ENCODE measurements at places on chromosomes 11 and 22.

GRCh38 chr11:113567867-113568544, 92.8 kb upstream of the DRD2 start:
- DNase-seq = no peak

GRCh38 chr11:102306817-102307726, 10.2 kb upstream of the BIRC3 start:
- peak; percentile 24 for DNase-seq

DNA sequence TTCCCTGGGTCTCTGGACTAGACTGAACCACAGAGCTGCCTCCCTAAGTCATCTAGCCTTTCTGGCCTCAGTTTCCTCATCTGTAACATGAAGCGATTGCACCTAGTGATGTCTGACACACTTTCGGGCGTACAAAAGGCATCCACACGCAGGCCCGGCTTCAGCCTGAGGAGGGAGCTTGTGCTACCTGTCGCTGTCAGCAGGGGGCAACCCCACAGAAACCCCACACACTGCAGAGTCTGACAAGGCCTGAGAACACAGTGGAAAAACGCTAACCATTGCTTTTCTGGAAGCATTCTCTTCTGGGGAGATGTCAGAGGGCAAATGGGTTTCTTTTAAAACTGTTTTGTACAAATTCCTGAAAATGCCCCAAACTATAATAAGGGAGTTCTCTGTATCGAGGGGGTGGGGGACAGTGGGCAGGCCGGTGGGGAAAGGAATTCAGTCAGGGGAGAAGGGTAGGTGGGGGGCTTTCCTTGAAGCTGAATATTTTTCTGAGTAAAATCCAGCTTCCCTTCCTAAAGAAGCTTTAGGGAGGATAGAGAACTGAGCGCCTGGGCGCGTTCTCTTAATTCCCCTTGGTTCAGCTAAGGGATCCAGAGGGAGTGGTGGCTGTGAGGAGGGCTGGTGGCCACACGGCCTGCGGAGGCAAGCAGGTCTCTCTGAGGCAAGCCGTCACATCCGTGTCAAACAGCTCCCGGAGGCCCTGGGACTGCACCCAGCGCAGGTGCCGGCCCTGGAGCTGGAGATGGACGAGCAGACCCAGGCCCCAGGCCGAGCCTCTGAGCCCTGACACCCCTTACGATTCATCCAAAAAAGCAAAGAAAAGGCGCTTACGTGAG, 533 bp downstream of the ELF5 start:
- no peak for DNase-seq

GRCh38 chr11:6303661-6304060, 16.6 kb downstream of the CAVIN3 start:
- DNase-seq = peak; percentile 43

- no peak for DNase-seq
Observed at GRCh38 chr22:19626666-19627065, 87.6 kb upstream of the SEPTIN5 start.

DNA sequence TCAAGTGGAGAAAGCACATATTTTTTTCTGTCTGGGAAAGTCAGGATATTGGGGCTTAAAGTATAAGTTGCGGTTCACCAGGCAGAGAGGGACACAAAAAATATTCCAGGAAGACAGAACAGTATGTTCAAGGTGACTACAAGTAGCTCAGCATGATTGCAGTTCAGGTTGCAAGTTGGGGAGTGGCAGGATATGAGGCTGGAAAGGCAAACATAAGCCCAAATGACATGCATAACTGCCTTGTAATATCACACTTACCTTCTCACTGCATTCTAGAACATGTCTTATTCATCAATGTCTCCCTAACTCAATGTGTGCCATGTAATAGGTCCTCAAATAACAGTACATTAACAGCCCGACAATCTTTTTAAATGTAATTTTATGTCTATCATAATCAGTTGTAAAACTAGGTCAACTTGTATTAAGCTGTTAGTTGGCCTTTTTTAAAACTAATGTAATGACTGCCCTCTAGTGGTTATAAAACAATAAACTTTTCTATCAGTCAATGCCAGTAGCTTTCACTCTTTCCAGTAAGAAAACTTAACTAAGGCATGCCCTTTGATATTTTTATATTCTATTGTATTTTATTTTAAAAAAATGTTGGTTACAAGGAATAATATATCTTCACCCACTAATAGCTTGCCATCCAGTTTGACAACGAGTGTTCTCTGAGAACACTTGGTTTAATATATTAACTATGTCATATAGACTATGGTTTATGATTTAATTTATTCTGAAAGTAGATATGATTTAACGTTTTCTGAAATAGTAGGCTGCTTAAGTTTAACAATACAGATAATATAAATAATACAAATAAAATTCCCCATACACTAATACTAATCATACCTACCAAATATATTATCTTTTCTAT, 39.4 kb upstream of the CFAP300 start:
- DNase-seq = peak; percentile 76

GRCh38 chr11:8838248-8838647, 72.7 kb upstream of the AKIP1 start:
- no peak for DNase-seq

- DNase-seq = no peak
Observed at GRCh38 chr11:112811783-112812182, 149.4 kb upstream of the NCAM1 start.

- no peak for DNase-seq
Observed at GRCh38 chr11:26580929-26581328, 8.9 kb upstream of the MUC15 start.

DNA sequence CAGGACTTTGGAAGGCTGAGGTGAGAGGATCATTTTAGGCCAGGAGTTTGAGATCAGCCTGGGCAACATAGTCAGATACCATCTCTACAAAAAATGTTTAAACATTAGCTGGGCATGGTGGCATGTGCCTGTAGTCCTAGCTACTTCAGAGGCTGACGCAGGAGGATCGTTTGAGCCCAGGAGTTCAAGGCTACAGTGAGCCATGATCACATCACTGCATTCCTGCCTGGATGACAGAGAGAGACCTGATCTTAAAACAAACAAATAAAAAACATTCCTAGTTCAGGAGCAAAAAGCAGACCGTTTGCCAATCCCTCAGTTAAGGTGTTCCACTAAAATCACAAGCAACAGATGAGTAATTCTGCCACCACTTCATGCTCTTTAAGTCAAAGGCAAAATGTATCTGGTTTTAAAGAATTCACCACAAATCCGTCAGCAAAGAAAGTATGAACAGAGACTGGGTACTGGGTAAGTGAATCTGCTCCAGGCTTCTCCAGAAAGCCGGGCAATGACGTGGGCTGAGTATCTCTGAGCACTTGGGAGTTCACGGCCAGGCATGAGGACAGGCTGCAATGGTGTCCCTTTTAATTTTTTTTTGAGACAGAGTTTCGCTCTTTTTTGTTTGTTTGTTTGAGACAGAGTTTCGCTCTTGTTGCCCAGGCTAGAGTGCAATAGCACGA, 19.5 kb downstream of the CLTCL1 start:
- DNase-seq = no peak

- no peak for DNase-seq
Observed at GRCh38 chr11:14902650-14903350, 10.8 kb upstream of the CYP2R1 start.

DNA sequence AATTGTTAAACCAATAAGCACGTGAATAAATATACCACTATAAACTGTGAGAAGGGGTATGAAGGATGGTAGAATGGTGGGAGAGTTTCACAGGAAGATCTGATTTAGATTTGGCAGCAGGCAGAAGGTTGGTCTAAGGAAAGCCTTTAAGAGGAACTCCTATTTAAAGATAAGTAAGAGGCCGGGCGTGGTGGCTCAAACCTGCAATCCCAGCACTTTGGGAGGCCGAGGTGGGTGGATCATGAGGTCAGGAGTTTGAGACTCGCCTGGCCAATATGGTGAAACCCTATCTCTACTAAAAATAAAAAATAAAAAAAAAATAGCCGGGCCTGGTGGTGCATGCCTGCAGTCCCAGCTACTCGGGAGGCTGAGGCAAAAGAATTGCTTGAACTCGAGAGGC, 45.8 kb upstream of the CXCR5 start:
- DNase-seq = no peak

DNA sequence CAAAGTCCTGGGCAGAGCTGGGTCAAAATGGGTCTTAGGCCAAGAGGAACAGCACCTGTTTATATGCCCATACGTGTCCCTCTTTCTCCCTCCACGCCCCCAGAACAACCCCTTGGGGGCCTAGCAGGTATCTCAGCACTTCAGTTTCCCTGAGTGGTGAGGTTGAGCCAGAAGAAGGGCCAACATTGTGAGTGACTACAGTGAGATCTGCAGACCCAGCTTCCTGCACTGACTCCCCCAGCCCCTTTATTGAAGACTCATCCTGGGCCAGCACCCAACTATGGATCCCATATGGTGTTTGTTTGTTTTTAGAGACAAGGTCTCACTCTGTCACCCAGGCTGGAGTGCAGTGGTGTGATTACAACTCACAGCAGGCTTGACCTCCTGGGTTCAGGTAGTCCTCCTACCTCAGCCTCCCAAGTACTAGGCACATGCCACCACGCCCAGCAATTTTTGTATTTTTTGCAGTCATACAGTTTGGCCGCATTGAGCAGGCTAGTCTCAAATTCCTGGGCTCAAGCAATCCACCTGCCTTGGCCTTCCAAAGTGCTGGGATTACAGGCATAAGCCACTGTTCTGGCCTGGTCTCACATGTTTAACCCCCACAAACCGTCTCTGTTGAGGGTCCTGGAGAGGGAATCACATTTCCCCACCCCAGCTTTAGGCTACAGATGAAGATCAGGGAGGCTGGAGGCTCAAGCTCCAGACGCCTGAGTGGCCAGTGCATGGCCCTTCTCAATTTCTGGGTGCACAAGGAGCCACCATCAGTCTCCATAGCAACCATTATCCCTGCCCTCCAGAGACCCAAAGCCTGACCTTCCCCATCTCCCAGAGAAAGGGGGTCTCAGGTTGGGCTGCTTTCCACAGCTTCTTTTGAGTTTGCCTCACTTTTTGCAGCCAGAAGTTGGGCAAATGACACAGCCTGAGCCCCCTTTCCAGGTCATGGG, 1.7 kb upstream of the LARGE2 start:
- no peak for DNase-seq

- DNase-seq = no peak
Observed at GRCh38 chr22:48320048-48320682, 1507.5 kb downstream of the BRD1 start.

GRCh38 chr22:30434843-30435242, 9.3 kb downstream of the MTFP1 start:
- no peak for DNase-seq

GRCh38 chr11:96061730-96062129, 137.8 kb upstream of the MTMR2 start:
- DNase-seq = no peak

GRCh38 chr22:43726322-43726721, 85.8 kb downstream of the EFCAB6 start:
- peak; percentile 35 for DNase-seq

DNA sequence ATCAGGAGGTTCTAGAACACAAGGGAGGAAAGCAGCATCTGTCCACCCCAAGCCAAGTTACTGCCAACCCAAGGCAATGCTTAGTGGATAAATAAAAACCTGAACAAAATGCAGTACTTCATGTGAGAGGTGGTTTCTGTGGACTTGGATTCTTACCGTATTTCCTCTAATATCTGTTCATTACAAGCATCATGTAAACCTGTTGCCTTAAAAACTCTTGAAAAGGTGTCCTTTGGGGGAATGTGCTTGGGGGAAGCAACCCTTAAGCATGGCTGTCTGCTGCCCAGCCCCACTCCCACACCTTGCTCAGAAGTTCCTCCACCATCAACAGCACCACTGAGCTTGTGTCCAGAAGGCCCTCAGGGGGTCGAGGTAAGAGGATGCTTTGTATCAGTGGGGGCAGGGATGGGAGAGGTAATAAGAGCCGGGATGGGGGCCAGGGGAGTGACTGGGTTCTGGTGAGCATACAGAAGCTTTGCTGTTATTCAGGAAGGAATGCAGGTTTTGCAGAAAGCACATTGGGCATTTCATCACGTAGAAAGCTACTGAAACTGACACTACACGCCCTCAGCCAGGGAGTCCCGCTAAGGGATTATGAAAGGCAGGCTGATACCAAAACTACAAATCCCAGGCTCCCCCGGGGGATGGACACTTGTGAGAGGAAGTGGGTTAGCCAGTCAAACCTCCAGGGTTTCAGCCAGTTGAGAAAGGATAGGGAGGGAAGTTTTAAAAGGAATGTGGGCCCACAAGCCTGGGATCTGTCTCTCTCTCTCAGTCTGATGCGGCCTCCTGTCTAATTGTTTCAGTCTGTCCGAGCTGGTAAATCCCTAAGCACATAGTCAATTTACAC, 52.0 kb downstream of the KCNJ1 start:
- no peak for DNase-seq

- no peak for DNase-seq
Observed at GRCh38 chr11:115391598-115391997, 112.6 kb downstream of the CADM1 start.

GRCh38 chr11:17186932-17187692, 20.7 kb downstream of the PIK3C2A start:
- DNase-seq = no peak

DNA sequence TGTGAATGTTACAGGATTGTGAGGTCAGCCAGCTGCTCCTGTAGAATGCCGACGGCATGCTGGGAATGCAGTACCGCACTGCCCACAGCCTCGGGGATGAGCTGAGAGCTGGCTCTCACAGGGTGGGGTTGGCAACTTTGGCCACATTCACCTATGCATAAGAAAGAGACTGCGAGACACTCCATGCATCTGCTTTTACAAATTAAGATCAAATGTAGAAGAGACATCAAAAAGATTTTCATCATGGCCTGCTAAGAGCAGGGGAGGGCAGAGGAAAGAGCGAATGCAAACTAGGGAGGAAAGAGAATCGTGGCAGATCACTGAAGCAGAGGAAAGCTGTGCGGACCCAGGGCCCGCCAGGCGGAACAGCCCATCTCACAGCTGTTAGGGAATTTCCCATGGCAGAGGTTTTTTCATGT, 49.8 kb upstream of the SPATA19 start:
- DNase-seq = peak; percentile 39

DNA sequence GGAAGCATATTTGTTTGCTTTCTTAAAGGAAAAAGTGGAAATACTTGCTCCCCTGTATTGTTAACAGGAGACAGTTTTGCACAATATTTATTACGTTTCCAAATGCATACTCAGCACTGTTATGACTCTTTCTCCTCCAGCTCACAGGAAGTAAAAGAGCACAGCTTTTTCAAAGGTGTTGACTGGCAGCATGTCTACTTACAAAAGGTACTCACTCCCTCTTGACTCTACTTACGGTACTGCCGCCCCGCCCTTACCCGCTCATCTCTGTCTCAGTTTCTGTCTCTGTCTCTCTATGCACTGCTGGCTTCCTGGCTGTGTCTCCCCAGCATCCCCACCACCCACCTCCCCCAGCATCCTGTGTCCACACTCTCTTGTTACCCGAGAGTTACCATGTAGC, 32.2 kb upstream of the MYO18B start:
- DNase-seq = no peak

DNA sequence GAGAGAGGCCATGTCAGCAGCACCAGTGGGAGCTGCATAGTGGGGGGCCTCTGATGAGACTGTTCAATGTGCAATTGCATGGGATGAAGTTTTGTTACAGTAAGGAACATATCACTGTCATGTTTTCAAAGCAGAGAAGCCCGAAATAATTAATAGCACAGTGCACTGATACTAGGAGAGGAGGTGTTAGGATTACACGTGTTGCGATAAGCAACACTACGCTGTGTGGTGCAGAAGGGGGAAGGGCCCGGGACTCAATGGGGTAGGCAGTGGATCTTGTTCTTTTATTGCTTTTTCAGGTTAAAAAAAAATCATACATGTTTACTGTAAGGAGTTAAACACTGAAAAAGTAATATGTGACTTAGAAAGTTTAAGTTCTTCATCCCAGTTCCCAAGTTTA, 29.2 kb downstream of the TCIRG1 start:
- DNase-seq = no peak

- DNase-seq = no peak
Observed at GRCh38 chr11:59943997-59944714, 5.9 kb downstream of the OOSP1 start.

GRCh38 chr22:37266581-37267134, 15.7 kb upstream of the CYTH4 start:
- DNase-seq = no peak
